ENCODE measurements at places on chromosomes 6 and 20.

GRCh38 chr20:39528436-39528835 is 566.3 kb downstream of the DHX35 start:
- no peak for DNase-seq

GRCh38 chr20:9134346-9134745 is 65.5 kb downstream of the PLCB4 start:
- no peak for DNase-seq

- DNase-seq, result peak; percentile 82
These were observed 175.5 kb upstream of the FOXQ1 start for GRCh38 chr6:1136415-1136774.

GRCh38 chr20:63895952-63896263 is 982 bp downstream of the DNAJC5 start:
- peak; percentile 42 for DNase-seq

DNA sequence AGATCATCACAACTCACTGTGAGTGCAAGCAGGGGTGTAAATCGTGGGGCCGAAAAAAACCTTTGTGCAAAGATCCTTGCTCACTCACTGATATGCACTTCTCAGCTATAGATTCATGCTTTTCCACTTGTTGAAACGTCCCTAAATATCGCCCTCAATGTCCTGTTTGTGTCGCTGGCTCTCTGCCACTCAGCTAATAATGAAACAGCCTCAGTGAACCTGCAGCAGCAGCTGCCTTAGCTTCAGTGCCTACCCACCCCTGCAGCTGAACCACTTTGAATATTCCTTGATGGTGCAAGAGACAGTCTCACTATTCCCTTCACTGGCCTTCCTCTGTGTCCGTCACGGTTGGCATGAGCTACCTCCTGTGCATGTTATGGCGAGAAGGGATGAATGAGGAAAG is 128.9 kb upstream of the NAA20 start:
- peak; percentile 13 for DNase-seq

DNA sequence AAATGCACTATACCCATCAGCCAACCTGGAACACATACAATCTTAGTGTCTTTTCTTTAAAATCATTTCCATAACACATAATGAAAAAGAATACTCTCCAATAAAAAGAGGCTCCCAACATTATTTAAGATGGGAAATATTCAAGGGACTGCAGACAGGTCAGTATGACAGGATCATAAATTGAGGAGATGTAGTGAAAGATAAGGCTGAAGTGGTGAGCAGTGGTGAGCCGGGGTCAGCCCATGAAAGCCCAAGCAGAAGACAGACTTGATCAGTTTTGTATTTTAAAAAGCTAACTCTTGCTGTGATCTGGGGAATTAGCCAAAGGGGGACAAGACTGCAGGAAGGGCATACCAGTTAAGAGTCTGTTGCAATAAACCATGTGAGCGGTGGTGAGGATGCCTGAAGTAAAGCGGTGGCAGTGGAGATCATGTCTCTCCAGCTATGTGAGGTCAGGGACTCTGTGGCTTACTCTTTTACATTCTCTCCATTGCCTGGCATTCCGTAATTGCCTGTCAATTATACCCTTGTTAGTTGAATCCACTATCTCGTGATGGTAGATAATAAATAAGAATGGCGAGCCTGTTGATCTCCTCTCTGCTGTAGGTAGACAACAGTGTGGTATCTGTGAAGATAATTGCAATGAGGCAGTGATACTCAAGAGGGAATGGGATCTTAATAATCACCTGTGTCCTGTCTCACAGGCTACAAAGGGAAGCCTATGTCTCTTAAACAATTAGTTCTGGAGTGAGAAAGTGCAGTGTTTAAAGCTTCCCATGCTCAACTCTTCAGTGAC is 97.4 kb downstream of the FILIP1 start:
- no peak for DNase-seq

DNA sequence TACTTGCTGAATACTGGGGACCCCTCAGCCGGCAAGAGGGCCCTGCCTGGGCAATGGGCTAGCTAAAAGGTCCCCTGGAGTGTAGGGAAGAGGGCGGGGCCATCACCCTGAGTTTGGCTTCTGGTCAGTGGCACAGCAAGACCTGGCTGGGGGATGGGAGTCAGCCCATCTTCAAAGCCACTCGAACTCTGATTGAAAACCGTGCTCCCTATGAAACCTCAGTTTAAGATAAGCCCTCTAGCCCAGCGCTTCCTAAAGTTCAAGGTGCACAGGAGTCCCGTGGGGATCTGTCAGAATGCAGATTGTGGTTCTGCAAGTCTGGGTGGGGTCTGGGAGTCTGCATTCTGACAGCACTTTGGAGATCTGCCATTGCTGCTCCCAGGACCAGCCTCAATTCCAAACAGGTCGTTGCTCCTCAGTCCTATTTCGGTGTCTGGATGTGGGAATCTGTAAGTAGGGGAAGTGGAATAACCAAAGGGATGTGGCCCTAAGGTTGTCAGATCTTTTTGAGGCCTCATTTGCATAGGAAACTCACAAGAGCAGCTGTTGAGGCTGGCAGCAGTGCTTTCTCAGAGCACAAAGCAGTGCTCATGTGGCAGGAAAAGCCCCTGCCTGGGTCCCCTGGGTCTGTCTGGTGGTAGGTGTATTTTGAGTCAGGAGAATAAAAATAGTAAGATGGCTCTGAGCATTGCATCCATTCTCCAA is 85.3 kb upstream of the SCP2D1 start:
- no peak for DNase-seq

DNA sequence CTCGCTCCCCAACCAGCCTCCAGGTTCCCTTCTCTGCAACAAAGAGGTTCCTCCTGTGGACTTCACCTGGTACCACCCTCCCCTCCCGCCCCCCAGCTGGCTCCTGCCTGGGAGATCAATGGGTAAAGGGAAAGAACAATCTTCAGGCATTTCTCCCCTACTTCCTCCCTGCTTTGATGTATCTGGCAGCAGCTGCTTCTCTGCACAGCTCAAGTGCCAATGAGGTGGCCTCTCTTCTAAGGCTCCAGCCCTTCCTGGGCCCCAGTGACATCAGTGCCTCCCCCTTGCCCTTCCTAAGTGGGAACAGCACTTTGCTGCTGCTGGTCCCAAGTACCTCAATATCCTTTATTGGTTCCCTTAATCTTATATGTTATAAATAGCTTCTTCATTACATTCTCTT is 23.5 kb downstream of the MOCS1 start:
- no peak for DNase-seq

DNA sequence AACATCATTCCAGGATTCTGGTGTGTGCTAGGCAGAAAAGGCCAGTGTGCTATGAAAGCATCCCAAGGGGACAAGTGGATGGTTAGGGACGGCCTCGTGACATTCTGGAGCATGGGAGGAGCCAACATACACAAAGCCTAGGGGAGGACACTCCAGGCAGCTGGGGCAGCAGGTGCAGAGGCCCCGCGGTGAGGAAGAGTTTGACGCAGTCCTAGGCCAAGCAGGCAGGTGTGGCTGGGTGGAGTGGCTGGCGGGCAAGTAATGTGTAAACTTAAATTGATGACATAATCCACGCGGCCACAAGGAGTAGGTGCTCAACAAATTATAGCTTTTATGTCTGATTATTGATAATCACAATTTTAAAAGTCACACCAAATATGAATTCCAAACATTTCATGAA is 93.6 kb downstream of the TMEM242 start:
- DNase-seq, result no peak

- DNase-seq, result no peak
These were observed 103.5 kb upstream of the PTPRT start for GRCh38 chr20:43293068-43293786.

DNA sequence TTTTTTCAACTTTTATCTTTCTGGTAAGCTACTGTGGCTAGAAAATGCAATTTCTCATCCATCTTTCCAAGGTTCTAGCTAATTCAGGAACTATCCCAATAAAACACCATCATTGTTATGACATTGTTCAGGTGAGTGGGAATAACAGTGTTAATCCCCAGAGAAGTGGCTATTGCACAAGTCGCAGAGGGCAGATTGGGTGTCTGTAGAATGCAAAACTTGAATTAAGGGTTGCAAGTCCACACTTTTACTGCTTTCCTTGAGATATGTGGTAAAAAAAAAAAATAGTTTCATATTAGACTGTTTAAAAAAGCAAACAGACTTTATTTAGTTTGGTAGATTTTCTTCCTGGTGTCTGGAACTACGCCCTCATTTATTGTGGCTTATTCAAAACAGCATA is 41.1 kb upstream of the PRDM1 start:
- no peak for DNase-seq

- no peak for DNase-seq
These were observed 28.7 kb downstream of the SAYSD1 start for GRCh38 chr6:39086294-39086693.

DNA sequence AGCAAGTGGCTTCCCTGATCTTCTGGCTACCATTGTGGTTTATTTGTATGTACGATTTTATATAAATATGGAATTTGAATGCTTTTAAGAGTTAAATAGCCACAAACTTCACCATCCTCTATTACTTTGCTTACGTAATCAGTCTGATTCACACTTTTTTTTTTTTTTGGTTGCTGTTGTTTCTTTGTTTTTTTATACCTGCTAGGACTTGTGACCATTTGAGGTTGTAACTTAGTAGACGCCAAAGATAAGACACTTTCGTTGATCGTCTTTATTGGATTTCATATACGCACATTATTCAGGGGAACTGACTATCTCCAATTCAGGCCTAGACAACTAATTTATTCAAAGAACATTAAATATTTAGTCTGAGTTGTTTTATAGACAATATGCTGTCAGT is 559.0 kb downstream of the CBLN4 start:
- peak; percentile 1 for DNase-seq

- DNase-seq, result peak; percentile 22
These were observed at the start of gene ATP9A for GRCh38 chr20:51767867-51768758. Gene ATP9A, minus strand, starts transcription at chr20:51768390. Its CDS starts 21 bp downstream, at chr20:51768369.

- DNase-seq, result no peak
These were observed 3.2 kb upstream of the TUBB1 start for GRCh38 chr20:59015812-59016711.

DNA sequence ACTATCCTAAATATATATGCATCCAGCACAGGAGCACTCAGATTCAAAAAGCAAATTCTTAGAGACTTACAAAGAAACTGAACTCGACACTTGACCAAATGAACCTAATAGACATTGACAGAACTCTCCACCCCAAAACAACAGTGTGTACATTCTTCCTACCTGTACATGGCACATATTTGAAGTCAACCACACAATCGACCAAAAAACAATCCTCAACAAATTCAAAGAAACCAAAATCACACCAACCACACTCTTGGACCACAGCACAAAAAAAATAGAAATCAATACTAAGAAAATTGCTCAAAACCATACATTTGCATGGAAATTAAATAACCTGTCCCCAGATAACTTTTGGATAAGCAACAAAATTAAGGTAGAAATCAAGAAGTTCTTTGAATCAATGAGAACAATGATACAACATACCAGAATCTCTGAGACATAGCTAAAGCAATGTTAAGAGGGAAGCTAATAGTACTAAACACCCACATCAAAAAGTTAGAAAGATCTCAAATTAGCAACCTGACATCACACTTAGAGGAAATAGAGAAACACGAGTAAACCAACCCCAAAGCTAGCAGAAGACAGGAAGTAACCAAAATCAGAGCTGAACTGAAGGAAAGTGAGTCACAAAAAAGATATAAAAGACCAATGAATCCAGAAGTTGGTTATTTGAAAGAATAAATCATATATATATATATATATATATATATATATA is 12.5 kb upstream of the TREM1 start:
- DNase-seq, result no peak

DNA sequence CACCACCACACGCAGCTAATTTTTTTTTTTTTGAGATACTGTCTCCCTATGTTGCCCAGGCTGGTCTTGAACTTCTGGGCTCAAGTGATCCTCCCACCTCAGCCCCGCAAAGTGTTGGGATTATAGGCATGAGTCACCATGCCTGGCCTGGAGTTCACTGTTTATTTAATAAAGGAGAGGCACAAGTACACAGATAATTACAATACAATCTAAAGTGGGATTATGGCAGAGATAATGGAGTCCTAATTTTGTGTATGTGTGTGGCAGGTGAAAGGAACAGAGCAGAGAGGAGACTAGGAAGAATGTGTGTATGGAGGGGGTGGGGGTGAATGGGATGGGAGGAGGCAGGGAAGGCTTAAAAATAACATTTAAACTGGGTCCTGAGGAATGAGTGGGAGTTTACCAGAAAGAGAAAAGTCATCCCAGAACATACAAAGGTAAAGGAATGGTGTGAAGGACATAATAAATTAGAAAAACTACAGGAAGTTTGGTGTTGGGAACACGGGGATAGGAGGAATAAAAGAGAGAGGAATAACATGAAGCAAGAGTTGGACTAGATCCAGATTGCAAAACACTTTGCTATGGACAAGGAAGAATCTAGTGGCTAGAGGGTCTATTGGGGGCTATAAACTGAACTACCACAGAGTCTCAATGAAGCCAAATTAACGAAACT is 4.4 kb downstream of the NCOA5 start:
- DNase-seq, result peak; percentile 61

DNA sequence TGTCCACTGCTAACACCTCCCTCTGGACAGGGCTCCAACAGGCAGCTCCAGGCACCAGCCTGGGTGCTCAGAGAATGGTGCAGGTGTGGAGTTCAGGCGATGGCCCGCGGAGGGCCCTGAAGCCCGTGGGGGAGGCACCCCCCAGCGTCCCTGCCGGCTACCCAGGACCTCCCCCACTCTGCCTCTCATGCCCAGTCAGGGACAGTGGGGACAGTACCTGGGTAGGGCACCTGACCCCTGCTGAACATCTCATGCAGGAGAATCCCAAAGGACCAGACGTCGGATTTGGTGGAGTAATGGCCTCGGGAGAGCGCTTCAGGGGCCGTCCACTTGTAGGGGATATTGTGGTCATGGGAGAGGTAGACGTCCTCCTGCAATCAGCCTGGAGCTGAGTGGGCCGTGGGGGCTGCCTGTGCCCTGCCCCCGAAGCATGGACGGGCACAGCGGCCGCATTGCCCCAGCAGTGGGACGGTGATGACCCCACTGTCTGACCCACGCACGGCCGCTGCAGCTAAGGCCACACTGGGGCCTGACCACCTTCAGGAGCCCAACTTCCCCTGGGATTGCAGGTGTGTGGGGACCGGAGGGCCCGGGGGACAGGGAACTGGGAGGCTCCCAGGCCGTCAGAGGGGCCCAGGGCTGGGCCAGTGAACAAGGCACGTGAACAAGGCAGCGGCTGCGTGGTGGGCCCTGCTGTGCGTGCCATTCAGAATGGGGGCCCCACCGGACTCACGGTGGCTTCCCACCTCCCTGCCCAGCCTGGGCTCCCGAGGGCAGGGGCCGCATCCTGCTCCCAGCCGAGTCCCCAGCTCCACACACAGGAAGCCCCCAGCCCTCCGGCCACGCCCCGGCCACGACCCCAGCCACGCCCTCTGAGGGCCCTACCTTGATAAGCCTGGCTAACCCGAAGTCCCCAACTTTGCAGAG is 7.1 kb downstream of the PTK6 start:
- DNase-seq, result no peak

- no peak for DNase-seq
These were observed 142.1 kb downstream of the DTNBP1 start for GRCh38 chr6:15520626-15521203.

GRCh38 chr6:112163295-112164257 is 76.2 kb downstream of the FAM229B start:
- DNase-seq, result peak; percentile 71

Measured in MCF 10A (cell line).